GM23248 (cell line): ENCODE measurements at places on chromosomes 6 and 20. TPM values are rescaled to one million over a fixed set of nuclear protein-coding genes. Genes with fewer than 3 reads are reported as not detected.

- no peak for DNase-seq
- peaks cover 18% of the 10 kb centered on the region for H3K4me1 ChIP-seq
- H3K27me3 ChIP-seq, result no peaks in the 10 kb centered on the region
- H3K27ac ChIP-seq, result no peak overlapping the region
- no peaks in the 10 kb centered on the region for H3K36me3 ChIP-seq
- H3K4me3 ChIP-seq, result no peak overlapping the region
Measured at GRCh38 chr6:161270116-161270515, 3.7 kb downstream of the AGPAT4 start.

GRCh38 chr6:33668914-33669313, 42.6 kb downstream of the UQCC2 start:
- no peaks in the 10 kb centered on the region; the same call in 1 of the 2 replicates for H3K36me3 ChIP-seq
- peaks cover 12% of the 10 kb centered on the region for H3K4me1 ChIP-seq
- H3K4me3 ChIP-seq, result no peak overlapping the region
- DNase-seq, result no peak
- no peak overlapping the region for H3K27ac ChIP-seq

DNA sequence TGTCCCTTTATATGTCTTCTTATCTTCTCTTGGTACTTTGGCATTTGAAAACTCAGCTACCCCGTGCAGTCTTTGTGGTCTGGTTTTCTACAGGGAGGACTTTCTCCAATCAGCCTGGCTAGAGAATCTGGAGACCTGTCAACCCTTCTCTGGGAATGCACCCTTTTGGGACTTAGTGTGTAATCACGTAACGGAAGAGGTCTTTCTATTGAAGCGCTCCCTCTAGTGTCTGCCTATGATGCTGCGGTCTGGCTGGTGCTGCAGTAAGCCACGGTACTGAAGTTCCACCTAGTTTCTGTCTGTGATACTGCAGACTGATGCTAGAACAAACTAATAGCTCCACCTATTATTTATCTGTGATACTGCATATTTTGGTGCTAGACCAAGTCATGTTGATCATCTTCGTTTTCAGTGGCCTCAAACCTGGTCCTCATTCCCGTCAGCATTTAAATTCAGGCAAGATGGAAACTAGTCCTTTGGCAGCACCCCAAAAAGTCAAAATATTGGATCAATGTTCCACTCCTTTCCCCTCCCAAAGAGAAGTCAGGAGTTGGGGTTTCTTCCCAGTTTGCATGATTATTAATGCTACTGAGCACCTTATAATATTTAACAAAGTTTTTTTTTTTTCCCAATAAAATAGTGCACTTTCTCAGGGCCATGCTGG, 12.5 kb upstream of the SIRPB2 start:
- peaks cover 16% of the 10 kb centered on the region for H3K27me3 ChIP-seq
- H3K4me1 ChIP-seq, result peaks cover 16% of the 10 kb centered on the region
- H3K36me3 ChIP-seq, result no peaks in the 10 kb centered on the region

GRCh38 chr6:36120979-36121786, 9.1 kb upstream of the MAPK13 start:
- no peaks in the 10 kb centered on the region for H3K27me3 ChIP-seq
- H3K4me3 ChIP-seq, result no peak overlapping the region
- DNase-seq, result peak; percentile 69
- peaks cover 10% of the 10 kb centered on the region; the same call in 1 of the 2 replicates for H3K4me1 ChIP-seq
- H3K27ac ChIP-seq, result no peak overlapping the region
- H3K36me3 ChIP-seq, result no peaks in the 10 kb centered on the region

DNA sequence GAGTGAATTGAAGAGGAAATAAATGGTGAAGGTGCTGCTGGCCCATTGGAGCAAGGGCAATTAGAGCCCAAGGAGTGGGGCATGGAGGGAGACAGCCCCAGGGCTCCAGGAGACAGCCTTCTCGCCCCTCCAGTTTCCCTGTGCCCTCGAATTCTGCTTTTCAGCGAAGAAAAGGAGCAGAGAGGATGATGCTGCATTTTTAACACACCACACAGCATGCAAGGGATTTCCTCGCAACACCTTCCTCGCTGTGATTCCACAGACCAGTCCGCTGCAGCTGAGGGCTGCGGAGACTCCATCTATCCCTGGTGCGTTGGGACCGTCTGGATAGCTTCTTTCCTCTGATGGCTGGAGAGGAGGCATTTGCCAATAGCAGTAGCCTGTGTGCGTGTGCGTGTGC, 41.7 kb downstream of the PTCHD4 start:
- no peaks in the 10 kb centered on the region for H3K36me3 ChIP-seq
- peak; percentile 25 for DNase-seq
- H3K4me3 ChIP-seq, result peak overlapping the region; percentile 31; the same call in 1 of the 2 replicates
- H3K4me1 ChIP-seq, result no peaks in the 10 kb centered on the region
- no peak overlapping the region for H3K27ac ChIP-seq

DNA sequence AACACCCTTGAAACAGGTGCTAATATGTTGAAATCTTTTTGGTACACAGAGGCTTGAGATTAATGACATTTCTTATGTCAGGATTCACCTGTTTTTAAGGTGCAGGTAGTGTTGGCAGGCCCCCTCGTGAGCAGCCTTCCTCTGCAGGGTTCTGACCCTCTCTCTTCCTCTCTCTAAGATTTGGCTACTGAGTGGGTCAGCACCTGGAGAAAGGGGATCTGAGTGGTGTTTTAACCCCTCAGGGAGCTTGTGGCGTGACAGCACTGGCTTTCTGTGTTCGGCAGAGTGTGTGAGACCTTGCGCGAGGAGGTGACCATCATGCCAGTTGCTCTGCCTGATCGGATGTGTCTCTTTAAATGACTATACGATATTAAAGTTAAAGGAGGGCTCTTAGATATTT, 37.1 kb downstream of the HIVEP1 start:
- H3K27me3 ChIP-seq, result no peaks in the 10 kb centered on the region
- H3K36me3 ChIP-seq, result no peaks in the 10 kb centered on the region
- DNase-seq, result no peak
- peaks cover 12% of the 10 kb centered on the region; the same call in 1 of the 2 replicates for H3K4me1 ChIP-seq
- no peak overlapping the region for H3K27ac ChIP-seq
- H3K4me3 ChIP-seq, result no peak overlapping the region

- DNase-seq, result no peak
- H3K4me1 ChIP-seq, result no peaks in the 10 kb centered on the region
- no peaks in the 10 kb centered on the region for H3K27me3 ChIP-seq
- no peaks in the 10 kb centered on the region for H3K36me3 ChIP-seq
- H3K4me3 ChIP-seq, result no peak overlapping the region
- no peak overlapping the region for H3K27ac ChIP-seq
Measured at GRCh38 chr6:96164802-96165201, 149.0 kb downstream of the FUT9 start.

DNA sequence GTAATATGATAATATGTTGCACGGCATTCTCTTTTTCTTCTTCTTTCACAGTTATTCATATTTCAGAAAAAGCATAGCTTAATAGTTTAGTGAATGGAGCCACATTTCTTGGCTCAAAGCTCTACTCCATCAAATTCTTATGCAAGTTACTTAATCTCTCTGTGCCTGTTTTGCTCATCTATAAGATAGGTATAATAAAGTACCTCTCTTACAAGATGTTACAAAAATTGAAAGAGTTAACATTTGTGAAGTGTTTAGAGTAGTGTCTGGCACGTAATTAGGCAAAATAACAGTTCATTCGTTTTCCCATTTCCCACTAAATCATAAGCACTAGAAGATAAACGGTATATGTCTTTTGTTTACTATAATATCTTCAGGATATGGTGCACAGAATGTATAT, 1304.4 kb upstream of the EYS start:
- no peaks in the 10 kb centered on the region for H3K36me3 ChIP-seq
- no peak overlapping the region for H3K27ac ChIP-seq
- H3K27me3 ChIP-seq, result no peaks in the 10 kb centered on the region
- no peak for DNase-seq
- H3K4me1 ChIP-seq, result no peaks in the 10 kb centered on the region

- H3K4me1 ChIP-seq, result 0 out of 2 replicates have a peak, but pooled peaks cover 3% of the 10 kb centered on the region
- no peak overlapping the region for H3K4me3 ChIP-seq
- H3K27me3 ChIP-seq, result no peaks in the 10 kb centered on the region
- no peaks in the 10 kb centered on the region for H3K36me3 ChIP-seq
- no peak overlapping the region for H3K27ac ChIP-seq
Measured at GRCh38 chr6:31156641-31157040, 961 bp downstream of the CCHCR1 start.

DNA sequence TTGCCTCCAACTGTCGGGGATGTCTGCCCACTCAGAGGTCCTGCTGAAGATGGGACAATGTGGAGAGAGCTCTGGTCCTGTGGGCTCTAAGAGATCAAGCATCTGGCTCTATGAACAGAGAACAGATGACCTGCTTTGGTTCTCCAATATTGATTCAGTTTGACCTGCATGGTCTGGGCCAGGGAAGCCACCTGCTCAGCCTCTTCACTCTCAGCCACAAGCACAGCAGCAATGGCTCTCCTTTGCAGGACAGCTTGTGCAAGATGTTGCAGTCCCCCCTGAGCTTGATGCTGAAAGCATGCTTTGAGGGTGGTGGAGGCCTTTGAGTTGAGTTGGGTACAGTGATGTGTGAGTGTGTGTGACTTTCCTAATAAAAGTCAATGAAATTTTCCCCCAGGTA, 18.6 kb upstream of the MCM3 start:
- no peaks in the 10 kb centered on the region for H3K36me3 ChIP-seq
- peaks cover 20% of the 10 kb centered on the region for H3K4me1 ChIP-seq
- H3K27me3 ChIP-seq, result no peaks in the 10 kb centered on the region
- no peak overlapping the region for H3K4me3 ChIP-seq
- no peak overlapping the region for H3K27ac ChIP-seq

GRCh38 chr6:1627827-1628560, 18.3 kb downstream of the FOXC1 start:
- H3K4me1 ChIP-seq, result no peaks in the 10 kb centered on the region
- H3K36me3 ChIP-seq, result no peaks in the 10 kb centered on the region
- DNase-seq, result no peak
- H3K27ac ChIP-seq, result no peak overlapping the region

DNA sequence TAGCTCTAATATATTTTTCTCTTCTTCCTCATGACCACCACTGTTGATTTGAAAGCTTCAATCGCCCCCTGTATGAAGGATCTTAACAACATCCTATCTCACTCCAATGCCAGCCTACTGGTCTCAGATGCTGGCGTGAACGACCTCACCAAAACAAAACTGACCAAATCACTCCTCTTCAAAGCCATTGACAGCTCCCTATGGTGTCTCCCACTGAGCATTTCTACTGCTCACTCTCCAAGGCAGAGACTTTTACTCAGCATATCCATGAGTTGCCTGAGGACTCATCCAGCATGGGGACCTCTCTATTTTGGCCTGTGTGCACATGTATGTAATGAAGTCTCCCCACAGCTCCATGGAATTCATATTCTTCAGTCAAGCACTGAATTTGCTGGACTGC, 520.4 kb downstream of the TFAP2B start:
- H3K4me1 ChIP-seq, result no peaks in the 10 kb centered on the region
- H3K4me3 ChIP-seq, result no peak overlapping the region
- no peak overlapping the region for H3K27ac ChIP-seq
- no peaks in the 10 kb centered on the region for H3K36me3 ChIP-seq
- no peak for DNase-seq

DNA sequence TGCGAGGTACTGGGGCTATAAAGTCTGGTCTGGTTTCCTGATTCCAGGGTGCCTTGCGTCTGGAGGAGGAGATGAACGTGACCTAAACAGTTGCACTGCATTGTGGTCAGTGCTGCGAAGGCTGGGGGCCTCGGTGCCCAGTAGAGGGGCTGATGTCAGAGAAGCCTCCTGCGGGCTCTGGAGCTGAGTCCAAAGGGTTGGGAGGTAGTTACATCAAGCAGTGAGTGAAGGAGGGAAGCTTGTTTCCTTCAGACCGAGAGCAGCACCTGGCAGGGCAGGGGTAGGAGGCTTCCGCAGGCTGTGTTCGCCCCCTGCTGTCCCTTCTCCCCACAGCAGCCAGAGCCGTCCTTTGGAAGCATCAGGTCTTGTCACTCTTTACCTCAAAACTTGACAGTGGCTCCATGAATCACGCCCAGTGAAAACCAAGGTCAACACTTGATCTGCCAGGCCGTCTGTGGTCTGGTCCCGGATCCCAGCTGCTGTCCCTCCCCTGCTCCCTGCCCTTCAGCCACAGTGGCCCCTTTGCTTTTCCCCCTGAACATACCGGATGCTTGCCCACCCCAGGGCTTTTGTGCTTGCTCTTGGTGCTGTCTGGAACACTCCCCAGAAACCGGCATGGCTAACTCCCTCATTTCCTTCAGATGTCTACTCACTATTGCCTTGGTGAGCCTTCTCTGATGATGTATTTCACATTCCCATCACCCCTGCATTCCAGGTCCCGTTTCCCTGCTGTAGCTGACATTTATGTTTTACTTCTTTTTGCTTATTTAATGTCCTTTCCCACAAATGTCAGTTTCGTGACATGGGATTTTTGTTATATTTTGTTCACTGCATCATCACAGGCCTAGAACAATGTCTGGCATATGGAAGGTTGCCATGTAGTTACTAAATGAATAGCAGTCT, 7.0 kb downstream of the DYNLRB1 start:
- peaks cover 42% of the 10 kb centered on the region for H3K4me1 ChIP-seq
- no peak overlapping the region for H3K4me3 ChIP-seq
- H3K27ac ChIP-seq, result peak overlapping the region; percentile 77
- H3K27me3 ChIP-seq, result no peaks in the 10 kb centered on the region
- peak; percentile 72 for DNase-seq

GRCh38 chr6:89731924-89732567, 87.5 kb downstream of the MDN1 start:
- peaks cover 25% of the 10 kb centered on the region for H3K36me3 ChIP-seq
- no peak for DNase-seq
- no peak overlapping the region for H3K4me3 ChIP-seq
- H3K27ac ChIP-seq, result no peak overlapping the region
- H3K4me1 ChIP-seq, result no peaks in the 10 kb centered on the region

GRCh38 chr20:51005214-51005613, 17.7 kb downstream of the KCNG1 start:
- no peak for DNase-seq
- H3K4me3 ChIP-seq, result no peak overlapping the region
- no peaks in the 10 kb centered on the region for H3K4me1 ChIP-seq
- H3K27me3 ChIP-seq, result no peaks in the 10 kb centered on the region
- H3K27ac ChIP-seq, result no peak overlapping the region
- peaks cover 6% of the 10 kb centered on the region; the same call in 1 of the 2 replicates for H3K36me3 ChIP-seq

The THBS2 gene
- total RNA-seq, result 124 and 137 TPM in 2 replicates

The TAAR5 gene
- not detected in 2 replicates for total RNA-seq

The HLA-DRB1 gene
- not detected in 2 replicates for total RNA-seq

The OR2H1 gene
- not detected in 2 replicates for total RNA-seq

The ADGRF5 gene
- 0.13 and 0.65 TPM in 2 replicates for total RNA-seq

The HDGFL1 gene
- not detected in 2 replicates for total RNA-seq
